H1 (cell line): ENCODE measurements at places on chromosomes 6 and 20.
A peak's percentile ranks its signal among the peaks of the same experiment; 100 is the strongest.

DNA sequence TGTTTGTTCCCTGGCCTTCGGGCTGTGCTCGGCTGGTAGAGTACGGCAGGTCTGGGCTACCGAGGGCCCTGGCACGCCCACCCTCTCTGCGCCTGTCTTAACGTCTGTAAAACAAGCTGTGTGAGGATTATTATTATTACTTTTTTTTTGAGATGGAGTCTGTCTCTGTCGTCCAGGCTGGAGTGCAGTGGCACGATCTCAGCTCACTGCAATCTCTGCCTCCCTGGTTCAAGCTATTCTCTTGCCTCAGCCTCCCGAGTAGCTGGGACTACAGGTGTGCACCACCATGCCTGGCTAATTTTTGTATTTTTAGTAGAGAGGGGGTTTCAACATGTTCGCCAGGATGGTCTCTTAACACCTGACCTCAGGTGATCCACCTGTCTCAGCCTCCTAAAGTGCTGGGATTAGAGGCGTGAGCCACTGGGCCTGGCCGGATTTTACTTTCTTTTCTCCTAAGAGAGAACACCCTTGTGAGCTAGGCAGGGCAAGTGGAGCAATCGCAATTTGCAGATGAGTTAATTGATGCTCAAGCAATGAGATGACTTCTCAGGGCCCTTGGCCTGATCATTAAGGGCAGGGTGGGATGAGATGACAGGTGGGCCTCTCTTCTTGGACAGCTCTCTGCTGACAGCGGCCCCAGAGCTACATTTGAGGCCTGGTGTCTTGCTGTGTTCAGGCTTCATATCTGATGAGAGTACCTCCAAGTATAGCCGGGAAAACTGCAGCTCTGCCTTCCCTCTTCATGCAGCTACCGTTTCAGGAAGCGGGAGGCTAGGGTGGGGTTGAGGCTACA is 859 bp upstream of the SMIM29 start:
- H3K27ac ChIP-seq = no peak overlapping the region
- H3K4me1 ChIP-seq = peaks cover 9% of the 10 kb centered on the region
- no peak for DNase-seq
- H3K36me3 ChIP-seq = peaks cover 4% of the 10 kb centered on the region; the same call in 1 of the 2 replicates
- peak overlapping the region; percentile 55 for H3K4me3 ChIP-seq
- no peaks in the 10 kb centered on the region for H3K27me3 ChIP-seq

- no peak overlapping the region for H3K4me3 ChIP-seq
- no peaks in the 10 kb centered on the region; the same call in 1 of the 2 replicates for H3K27me3 ChIP-seq
- H3K27ac ChIP-seq = no peak overlapping the region
- DNase-seq = no peak
- H3K4me1 ChIP-seq = no peaks in the 10 kb centered on the region
Observed at GRCh38 chr20:37492945-37493344, 28.1 kb upstream of the NNAT start.

DNA sequence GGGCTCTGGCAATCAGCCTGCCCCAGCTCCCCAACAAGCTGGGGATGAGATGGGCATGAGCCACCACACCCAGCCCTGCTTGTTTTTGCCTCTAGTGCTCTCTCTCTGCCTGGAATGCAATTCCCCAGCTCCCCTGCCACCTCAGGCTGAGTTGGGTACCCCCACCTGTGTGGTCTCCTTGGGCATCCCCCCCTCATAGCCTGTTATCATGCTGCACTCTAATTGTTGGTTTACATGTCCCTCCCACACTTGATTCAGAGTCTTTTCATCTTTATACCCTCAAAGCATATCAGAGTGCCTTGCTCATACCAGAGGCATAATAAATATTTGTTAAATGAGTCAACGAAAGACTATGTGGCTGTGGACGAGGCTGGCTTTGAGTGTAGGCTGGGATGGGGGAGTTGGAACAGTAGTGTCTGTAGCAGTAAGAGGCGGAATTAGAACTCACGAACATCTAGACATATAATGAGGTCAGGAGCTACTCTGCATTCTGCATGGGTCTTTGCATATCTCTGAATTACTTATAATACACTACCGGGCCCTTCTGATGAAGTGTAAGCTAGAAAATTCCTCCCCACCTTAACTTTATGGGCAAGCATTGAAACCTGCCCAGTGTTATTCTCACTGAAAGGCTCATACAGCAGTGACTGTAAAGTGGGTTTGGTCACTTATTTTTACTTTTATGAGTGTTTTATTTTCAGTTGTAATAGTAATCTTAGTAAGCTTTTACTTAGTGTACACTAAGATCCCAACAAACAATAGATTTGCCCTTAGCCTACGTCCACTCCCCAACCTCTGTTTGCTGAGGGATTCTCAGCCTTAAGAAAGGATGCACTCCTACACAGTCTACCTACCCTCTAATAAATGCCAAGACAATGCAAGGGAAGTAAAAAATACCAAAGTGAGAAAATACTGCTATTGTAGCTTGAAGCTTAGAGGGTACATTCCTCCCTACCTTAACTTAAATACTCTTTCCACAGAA is 58.7 kb downstream of the EDN1 start:
- DNase-seq = no peak
- H3K36me3 ChIP-seq = peaks cover 4% of the 10 kb centered on the region; the same call in 1 of the 2 replicates
- no peaks in the 10 kb centered on the region for H3K27me3 ChIP-seq
- no peak overlapping the region for H3K4me3 ChIP-seq
- no peaks in the 10 kb centered on the region for H3K4me1 ChIP-seq

GRCh38 chr20:20493701-20494100 is 125.8 kb downstream of the INSM1 start:
- no peak for DNase-seq
- peaks cover 7% of the 10 kb centered on the region for H3K4me1 ChIP-seq
- H3K27ac ChIP-seq = no peak overlapping the region
- no peaks in the 10 kb centered on the region for H3K27me3 ChIP-seq

DNA sequence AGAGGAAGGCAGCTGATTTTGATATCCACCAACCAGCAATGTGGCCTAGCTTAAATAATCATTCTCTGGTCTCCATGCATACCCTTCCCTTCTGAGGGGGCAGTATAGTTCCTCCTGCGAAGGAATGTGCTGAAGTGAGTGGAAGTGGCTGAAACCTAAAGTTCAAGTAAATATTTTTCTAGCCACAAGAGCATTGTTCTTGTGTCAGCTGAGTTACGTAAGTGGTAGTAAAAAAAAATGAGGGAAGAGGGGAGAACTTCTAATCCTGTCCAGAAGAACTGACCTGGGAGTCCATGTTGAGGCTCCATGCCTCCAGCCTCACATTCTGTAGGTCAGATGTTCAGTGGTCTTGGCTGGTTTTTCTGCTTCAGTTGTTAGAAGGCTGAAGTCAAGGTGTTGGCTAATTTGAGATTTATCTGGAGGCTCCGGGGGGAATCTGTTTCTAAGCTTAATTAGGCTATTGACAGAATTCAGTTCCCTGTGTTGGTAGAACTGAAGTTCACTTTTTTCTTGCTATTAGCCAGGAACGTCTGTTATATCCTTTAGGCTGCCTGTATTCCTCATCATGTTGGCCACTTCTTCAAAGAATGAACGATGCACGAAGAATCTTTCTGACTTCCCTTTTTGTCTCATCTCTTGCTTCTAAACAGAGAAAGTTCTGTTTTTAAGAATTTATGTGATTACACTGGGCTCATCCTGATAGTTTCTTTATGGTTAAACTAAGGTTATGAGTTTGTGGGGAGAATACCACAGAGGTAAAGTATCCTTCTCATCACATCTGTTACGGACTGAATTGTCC is 207.1 kb upstream of the PRSS16 start:
- H3K4me3 ChIP-seq = no peak overlapping the region
- H3K27ac ChIP-seq = no peak overlapping the region
- no peaks in the 10 kb centered on the region for H3K4me1 ChIP-seq

- H3K4me3 ChIP-seq = no peak overlapping the region
- no peaks in the 10 kb centered on the region for H3K4me1 ChIP-seq
- DNase-seq = no peak
- H3K27me3 ChIP-seq = no peaks in the 10 kb centered on the region
- no peaks in the 10 kb centered on the region for H3K36me3 ChIP-seq
Observed at GRCh38 chr20:63441136-63442099, 31.0 kb downstream of the KCNQ2 start.

GRCh38 chr6:137967689-137968454 is 100.8 kb downstream of the TNFAIP3 start:
- H3K27ac ChIP-seq = no peak overlapping the region
- no peaks in the 10 kb centered on the region for H3K27me3 ChIP-seq
- H3K36me3 ChIP-seq = no peaks in the 10 kb centered on the region

- H3K27me3 ChIP-seq = peaks cover 19% of the 10 kb centered on the region
- H3K27ac ChIP-seq = no peak overlapping the region
- no peak for DNase-seq
- H3K4me3 ChIP-seq = no peak overlapping the region
- no peaks in the 10 kb centered on the region for H3K36me3 ChIP-seq
Observed at GRCh38 chr20:32580970-32581838, 3.9 kb downstream of the NOL4L start.
